ENCODE measurements at places on chromosomes 3 and 15.
A peak's percentile ranks its signal among the peaks of the same experiment; 100 is the strongest.

- DNase-seq, result no peak
Observed at GRCh38 chr3:18643281-18643680, 218.1 kb upstream of the SATB1 start.

- DNase-seq, result no peak
Observed at GRCh38 chr3:101838691-101839090, 10.6 kb upstream of the NFKBIZ start.

DNA sequence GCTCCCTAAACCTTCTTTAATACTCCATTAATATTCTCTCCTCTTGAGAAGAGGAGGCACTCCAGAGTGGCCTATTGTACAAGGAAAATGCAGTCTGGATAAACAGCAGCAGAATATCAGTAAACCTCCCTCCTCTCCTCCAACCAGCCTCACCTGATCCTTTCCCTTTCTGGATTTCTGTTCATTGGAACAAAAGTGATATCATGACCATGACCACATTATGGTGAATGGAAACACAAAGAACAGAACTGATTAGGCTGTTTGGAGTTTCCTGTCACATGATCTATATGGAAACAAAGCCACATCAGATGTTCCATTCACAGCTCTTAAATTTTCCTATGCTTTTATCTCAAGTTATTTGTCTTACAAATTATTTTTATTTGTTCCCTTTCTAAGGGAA is 14.6 kb downstream of the C2CD4B start:
- no peak for DNase-seq

DNA sequence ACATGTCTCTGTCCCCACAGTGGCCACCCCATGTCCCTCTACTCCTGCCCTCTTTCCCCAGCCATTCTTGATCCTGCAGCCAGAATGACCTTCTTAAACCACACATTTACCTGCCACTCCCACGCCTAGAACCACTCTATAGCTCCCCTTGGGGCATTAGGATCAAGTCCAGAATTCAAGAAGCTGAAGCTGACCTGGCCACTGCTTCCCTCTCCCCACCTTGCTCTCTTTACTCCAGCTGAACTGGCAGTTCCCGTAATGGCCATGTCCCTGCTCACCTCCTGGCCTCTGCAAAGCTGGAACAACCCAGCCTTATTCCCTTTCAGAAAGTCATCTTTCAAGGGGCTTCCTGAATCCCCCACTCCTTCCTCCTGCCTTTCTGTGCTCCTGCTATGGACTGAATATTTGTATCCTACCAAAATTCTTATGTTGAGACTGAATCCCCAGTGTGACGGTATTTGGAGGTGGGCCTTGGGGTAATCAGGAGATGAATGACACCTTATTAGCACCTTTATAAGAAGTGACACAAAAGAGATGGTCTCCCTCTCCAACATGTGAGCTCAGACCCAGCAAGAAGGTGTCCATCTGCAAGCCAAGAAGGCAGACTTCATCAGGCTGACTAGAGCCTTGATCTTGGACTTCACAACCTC is 3.8 kb downstream of the CSRNP1 start:
- no peak for DNase-seq

GRCh38 chr3:73086071-73086494 is 24.6 kb downstream of the EBLN2 start:
- peak; percentile 26 for DNase-seq

DNA sequence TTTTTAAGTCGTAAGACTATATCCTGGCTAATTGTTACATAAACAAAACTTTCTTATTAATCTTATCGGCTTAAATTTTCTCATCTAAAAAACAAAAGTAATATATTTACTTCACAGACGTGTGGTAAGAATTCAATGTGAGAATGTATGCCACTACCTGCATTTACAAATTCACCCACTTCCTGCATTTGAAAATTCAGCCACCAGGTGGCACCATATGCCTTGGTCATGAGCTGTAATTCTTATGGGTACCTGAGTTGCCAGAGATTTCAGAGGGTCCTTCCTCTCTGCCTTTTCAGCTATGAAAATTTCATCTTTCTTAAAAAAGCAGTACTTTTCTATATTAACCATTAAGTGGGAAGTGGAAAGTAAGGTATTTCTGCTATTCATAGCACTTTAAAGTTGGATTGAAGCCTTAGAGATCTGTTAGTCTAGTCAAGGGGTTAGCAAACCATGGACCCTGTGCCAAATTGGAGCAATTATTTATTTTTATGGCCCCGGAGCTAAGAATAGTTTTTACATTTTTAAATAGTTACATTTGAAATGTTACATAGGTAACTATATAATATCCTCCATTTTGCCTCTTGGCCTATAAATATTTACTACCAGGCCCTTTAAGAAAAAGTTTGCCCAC is 127.8 kb downstream of the HCN4 start:
- DNase-seq, result peak; percentile 63

DNA sequence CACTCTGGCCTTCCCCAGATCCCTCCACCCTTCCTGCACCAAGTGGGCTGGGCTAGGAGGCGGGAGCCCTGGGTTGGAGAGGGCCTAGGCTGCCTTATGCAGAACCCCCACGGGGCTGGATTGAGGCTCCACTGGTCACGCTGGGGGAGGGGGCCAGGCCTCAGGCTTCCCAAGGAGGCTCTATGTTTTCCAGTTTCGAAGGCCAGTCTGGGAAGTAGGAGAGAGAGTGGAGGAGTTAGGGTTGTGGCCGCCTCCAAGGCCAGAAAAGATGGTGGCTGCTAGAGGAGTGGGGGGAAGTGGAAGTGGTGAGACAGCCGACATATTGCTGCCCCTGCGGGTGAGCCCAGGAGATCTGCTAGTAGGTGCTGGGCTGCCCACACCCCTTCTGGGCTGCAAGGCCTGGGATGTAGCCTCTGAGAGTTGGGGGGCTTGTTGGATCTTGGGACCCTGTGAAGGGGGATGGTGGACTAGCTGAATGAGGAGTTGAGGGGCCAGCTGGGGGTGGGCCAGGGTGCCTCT is 1.2 kb downstream of the GNAI2 start:
- DNase-seq, result no peak

DNA sequence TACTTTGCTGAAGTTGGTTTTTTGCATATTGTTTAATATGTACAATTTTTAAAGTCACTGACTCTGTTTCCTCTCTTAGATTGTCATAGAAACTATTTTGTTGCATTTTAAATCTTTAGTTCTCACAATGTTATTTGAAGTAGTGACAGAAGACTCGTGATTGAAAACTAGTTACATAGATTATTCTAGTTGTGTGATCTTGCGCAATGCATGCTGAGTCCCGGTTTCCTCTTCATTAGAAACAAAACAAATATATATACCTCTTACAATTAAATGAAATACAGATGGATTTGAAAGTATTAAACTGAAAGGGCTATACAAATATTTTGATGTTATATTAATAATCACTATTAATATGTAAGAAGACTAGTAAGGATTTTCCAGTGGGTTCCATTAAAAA is 333.0 kb downstream of the LPP start:
- DNase-seq, result no peak

DNA sequence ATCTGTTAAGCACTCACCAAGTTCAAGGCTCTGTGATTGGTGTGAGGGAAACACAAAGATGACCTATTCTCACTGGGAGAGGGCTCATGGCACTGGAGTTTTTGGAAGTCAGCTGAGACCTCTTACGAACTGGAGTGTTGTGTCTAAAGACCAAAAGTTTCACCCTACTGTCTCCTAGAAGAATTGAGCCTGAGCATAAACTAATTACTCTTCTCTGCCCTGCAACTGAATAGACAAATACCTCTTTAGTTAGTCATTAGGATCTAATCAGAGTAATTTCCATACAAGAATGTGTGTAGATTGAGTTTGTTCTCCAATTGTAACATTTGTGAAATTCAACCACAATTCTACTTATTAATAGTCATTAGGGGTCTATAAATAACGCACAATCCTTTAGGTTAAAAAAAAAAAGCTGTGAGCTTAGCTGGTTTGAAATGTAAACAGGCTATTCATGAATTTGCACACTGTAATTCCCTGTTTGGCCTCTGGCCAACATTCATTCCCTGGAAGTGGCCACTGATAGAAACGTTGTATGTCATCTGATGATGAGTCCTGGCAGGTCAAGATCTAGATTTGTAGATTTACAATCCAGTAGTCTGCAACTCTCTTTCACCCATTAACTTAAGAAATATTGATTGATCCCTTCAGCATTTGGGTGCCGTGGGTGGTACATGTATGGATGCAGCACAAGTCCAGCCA is 76.8 kb upstream of the SOX14 start:
- peak; percentile 7 for DNase-seq

GRCh38 chr3:17052363-17052762 is 167.6 kb downstream of the PLCL2 start:
- DNase-seq, result no peak

- DNase-seq, result no peak
Observed at GRCh38 chr3:46503200-46503874, 5.6 kb downstream of the RTP3 start.

DNA sequence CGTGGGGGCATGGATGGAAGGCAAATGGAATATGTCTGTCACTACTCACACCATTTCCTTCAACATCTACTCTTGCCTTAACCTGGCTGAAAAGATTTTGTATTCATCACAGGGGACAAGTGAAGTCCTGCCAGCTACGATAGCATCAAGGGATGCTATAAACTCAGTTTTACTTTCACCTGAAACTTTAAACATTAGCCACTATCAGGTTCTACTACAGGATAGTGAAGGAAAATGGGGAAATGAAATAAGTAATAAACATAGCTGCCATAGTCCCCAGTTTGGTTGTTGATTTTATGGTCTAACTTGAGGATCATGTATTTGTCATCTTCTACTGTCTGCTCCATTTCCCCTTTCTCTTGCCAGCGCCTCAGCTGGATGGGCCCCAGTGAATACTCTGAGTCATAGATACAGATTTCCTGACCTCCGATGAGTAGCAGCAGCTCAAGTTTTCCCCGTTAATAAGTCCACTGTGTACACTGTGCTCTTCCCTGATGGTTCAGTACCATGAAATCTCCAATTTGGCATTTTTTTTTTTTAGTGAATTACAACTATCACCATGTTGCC is 338.2 kb upstream of the SLCO3A1 start:
- peak; percentile 78 for DNase-seq

GRCh38 chr3:37700466-37701248 is 161.0 kb upstream of the CTDSPL start:
- peak; percentile 34 for DNase-seq

DNA sequence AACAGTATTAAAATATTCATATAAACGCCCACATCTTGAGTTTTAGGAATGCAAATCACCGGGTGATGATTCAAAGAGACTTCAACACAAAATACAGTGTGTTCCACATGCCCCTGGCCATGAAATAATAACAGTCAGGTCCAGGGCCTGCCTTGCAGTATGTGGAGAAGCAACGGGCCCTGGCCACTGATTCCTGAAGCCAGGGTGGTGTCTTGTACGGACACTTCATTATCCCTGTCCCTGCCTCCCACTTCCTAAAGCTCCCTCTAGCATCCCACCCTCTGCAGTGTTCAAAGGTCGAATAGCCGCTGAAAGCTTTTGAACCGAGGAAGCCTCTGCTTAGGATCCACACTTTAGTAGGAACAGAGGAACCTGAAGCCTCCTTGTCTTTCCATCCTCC is 50.4 kb upstream of the PCSK6 start:
- no peak for DNase-seq

DNA sequence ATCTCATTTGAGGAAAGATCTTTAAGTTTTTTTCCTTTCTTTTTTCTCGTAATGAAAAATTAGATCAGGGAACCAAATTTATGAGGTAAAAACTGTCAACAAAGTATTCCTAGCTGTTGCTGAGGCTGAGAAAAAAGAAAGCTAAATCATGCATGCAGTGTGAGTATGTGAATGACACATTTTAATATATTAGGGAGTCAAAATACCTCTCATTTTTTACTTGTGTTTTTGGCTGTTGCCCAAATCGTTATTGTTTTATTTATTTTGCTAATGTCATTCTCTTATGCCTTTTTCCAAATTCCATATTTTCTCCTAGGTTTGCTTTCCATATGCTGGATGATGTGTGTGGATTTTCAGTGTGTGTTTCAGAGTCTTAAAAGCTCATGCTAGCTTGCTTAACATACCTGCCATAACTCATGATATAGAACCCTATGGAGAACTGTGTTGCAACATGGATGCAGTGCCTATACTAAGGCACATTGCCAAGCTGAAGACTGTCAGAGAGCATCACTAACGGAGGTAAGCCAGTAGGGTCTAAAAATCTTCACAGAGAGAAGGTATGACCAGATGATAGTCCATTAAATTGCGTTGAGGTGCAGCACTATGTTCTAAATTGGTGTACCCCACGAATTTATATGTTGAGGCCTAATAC is 629.5 kb upstream of the KCNMB2 start:
- no peak for DNase-seq

- DNase-seq, result no peak
Observed at GRCh38 chr15:93189561-93189960, 100.5 kb upstream of the RGMA start.
